ENCODE measurements at places on chromosomes 13 and 19.

DNA sequence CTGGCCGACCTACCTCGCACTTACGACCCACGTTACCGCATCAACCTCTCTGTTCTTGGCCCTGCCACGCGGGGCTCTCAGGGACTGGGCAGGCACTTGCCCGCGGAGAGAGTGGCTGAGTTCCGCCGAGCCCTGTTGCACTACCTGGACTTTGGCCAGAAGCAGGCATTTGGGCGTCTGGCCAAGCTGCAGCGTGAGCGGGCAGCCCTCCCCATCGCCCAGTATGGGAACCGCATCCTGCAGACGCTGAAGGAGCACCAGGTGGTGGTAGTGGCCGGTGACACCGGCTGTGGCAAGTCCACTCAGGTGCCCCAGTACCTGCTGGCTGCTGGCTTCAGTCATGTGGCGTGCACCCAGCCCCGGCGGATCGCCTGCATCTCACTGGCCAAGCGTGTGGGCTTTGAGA, 4.2 kb downstream of the DHX34 start:
- no peak for DNase-seq

DNA sequence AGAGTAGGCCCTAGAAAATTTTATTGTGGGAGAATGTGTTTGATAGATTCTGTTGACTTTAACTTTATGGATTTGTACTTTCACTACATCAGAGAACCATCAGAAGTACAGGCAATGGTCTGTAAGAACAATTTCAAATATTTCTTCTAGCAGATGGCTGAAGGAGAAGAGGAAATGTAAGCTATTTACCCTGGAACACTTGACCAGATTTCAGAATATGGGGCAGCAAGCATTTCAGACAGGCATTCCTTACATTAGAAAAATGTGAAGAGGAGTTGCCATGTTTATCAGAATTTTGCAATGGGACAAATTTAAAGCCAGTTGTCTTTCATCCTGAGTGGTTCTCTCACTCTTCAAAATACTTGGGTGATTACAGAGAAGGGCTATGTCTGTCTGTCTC, 7.5 kb downstream of the FRY start:
- no peak for DNase-seq

- no peak for DNase-seq
Observed at GRCh38 chr19:9808855-9809824, 9.7 kb downstream of the FBXL12 start.

DNA sequence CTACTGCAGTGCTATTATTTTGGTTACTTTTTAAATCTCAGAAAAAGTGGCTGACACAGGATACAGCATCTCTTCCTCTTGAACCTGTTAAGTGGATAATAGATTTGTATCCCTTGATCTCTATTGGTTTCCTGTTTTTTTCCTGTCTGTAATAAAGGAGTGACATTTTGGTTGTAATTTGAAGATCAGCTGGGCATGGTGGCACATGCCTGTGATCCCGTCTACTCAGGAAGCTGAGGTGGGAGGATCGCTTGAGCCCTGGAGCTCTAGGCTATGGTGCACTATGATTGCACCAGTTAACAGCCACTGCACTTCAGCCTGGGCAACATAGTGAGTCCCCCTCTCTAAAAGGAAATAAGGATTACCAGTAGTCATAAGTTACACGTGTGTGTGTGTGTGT, 46.8 kb downstream of the METTL21C start:
- DNase-seq = no peak

DNA sequence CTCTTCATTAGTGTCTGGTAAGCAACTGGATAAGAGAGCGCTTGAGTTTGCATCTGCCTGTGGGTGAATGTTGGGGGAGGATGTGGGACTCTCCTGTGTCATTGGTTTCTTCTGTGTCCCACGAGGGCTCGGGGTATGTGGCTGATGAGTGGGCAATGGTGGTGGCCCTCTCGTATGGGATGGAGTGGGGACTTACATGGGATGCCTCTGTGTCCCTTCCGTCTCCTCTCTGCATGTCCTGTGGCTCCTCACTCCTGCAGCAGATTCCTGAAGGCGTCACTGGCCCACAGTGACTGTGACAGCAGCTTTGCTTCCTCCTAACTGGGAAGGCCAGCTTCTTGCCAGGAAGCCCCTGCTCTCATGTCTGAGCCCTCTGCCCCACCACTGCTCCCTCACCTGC, 2.6 kb upstream of the LRP3 start:
- no peak for DNase-seq

GRCh38 chr13:32587811-32588170, 1.5 kb downstream of the PDS5B start:
- no peak for DNase-seq

GRCh38 chr19:40416918-40417642, 3.9 kb upstream of the PRX start:
- DNase-seq = no peak

DNA sequence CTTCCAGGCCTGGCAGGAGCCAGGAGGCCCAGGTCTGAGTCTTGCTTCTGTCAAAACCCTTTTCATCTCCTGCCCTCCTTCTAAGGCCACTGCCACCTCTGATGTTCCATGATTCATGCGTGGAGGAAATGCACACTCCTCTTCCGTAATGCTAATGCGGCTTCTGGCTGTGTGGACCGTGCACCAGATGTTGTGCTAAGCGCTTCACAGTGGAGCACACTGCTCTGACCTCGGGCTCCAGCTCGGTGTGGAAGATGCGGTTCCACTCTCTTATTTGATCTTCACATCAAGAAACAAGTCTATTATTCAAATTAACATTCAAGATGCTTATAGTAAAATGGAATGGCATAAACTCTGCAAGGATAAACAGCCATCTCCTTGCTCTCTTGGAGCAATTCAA, 629.2 kb downstream of the UQCRFS1 start:
- DNase-seq = no peak

DNA sequence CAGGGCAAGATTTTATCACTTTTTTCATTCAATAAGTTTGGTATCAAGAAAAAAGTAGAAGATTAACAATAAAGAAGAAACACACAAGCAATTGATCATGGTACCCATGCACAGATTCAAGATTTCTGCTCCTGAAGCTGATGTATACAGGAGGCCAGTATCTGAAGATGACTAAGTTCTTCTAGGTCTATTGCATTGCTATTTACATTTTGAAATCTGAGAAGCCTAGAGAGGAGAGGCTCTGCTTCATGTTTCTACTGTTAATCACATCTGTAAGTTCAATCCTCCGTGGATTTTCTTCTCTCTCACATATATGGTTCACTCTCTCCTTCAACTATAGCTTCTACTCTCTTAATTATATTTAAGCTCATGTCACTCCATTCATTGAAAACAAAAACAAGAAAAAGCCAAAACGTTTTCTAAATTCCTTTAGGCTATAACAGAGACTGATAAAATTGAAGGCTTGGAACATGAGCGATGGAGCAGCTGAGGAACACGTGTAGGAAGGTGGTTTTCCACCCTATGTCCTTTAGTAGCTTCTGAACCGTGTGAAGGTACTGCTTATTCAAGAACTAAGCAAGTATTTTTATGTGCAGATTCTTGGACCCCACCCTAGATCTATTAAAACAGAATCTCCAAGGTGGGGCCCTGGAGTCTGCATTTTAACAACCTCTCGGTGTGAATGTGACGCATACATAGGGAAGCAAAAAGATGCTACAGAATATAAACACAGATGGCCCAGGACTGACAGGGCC, 198.2 kb downstream of the EFNB2 start:
- DNase-seq = no peak

DNA sequence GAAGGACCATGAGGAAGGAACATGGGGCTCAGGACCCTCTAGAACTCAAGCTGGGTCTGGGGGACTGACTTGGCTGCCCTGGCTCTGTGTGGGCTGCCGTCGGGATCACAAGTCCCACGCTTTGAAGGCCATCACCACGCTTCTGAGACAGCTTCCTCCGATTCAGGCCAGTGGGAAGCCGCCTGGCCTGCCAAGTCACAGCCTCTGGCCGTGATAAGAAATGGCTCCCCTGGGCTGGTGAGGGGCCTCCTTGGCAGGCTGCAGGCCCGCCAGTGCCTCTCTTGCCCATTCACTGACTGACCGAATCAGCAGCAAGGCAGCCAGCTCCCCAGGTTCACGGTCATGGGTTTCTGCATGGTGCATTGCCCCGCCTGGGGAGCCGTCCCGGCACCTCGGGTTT, 48.8 kb downstream of the COMP start:
- DNase-seq = no peak

GRCh38 chr13:73603646-73604045, 530.6 kb downstream of the KLF12 start:
- no peak for DNase-seq

- peak; percentile 11 for DNase-seq
Observed at GRCh38 chr19:29528350-29528945, 2.7 kb downstream of the VSTM2B start.

DNA sequence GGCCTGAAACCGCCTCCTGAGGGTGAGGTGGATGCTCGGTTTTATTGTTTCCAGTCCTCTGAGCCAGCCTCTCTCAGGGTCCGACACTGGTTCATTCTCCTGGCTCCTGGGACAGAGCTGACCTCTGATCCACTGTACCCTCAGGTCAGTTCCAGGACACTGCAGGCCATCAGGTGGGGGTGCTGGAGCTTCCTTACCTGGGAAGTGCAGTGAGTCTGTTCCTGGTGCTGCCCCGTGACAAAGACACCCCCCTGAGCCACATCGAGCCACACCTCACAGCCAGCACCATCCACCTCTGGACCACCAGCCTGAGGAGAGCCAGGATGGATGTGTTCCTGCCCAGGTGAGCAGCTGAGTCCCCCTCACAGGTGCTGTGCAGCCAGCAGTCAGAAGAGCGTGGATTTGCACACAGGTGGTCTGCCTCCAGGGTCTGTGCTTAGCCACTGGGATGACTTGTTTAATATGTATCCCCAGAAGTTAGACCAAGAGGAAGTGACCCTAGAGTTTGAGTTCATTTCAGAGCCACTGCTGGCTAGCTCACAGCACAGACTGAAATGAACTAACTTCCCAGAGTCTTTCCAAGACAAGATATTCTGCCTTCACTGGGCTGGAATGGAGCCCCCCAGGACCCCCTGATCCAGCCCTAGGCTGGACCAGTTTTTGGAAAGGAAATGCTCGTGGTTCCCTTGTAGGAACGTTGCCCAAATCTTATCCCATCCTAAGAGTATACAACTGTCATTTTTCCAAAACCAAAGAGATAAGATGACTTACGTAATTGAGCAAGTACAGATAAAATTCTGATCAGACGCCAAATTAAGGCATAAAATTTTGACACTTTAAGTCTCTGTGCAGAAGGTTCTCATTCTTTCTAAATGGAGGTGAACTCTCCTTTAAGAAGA, 8.8 kb downstream of the SERPINE3 start:
- no peak for DNase-seq

GRCh38 chr19:391726-392374, 17.1 kb downstream of the C2CD4C start:
- no peak for DNase-seq

GRCh38 chr13:40120781-40121180, 465.3 kb downstream of the COG6 start:
- no peak for DNase-seq

GRCh38 chr13:41554626-41555386, 97.5 kb downstream of the RGCC start:
- DNase-seq = no peak

GRCh38 chr13:99908140-99908803, 63.3 kb downstream of the ZIC5 start:
- DNase-seq = no peak

- DNase-seq = no peak
Observed at GRCh38 chr13:40595693-40596092, 70.7 kb downstream of the FOXO1 start.

GRCh38 chr19:50333235-50333736, 4.1 kb upstream of the KCNC3 start:
- no peak for DNase-seq

- no peak for DNase-seq
Observed at GRCh38 chr13:41361491-41361890, 50.4 kb downstream of the NAA16 start.

- DNase-seq = no peak
Observed at GRCh38 chr19:19064098-19064722, 416 bp downstream of the SLC25A42 start.

- DNase-seq = no peak
Observed at GRCh38 chr19:48726556-48726955, 7.0 kb upstream of the MAMSTR start.

Data from NCI-H524 treated with DMSO at 0.1 percent for 48 hours (cell line).